Natural killer cell (primary cell): ENCODE measurements at places on chromosomes 5 and 9. TPM values are rescaled to one million over a fixed set of nuclear protein-coding genes. Genes with fewer than 3 reads are reported as not detected.

Gene ZDHHC11B
- total RNA-seq: 0.85 TPM

Gene PDE8B
- 0.82 TPM for total RNA-seq

Gene PCDHA10
- total RNA-seq: not detected

Gene LHX6
- total RNA-seq: not detected

Gene STC2
- total RNA-seq: not detected

Gene IL9
- total RNA-seq: not detected

Gene CACNA1B
- 0.07 TPM for total RNA-seq

Gene SLC35A4
- total RNA-seq: 63.1 TPM

Gene SUSD3
- 1.2 TPM for total RNA-seq

Gene HTR4
- not detected for total RNA-seq

Gene BRD9
- 80.0 TPM for total RNA-seq

Gene IL3
- not detected for total RNA-seq

Gene GLDC
- total RNA-seq: 1.3 TPM

Gene SLC34A1
- total RNA-seq: 0.66 TPM

Gene CBY3
- not detected for total RNA-seq

Gene SHOC1
- total RNA-seq: not detected

Gene TMEM252
- not detected for total RNA-seq

Gene MYO10
- 0.83 TPM for total RNA-seq

Gene ROPN1L
- 5.2 TPM for total RNA-seq

Gene TSPAN17
- total RNA-seq: 24.6 TPM
